ENCODE measurements at places on chromosomes 3 and 15.

DNA sequence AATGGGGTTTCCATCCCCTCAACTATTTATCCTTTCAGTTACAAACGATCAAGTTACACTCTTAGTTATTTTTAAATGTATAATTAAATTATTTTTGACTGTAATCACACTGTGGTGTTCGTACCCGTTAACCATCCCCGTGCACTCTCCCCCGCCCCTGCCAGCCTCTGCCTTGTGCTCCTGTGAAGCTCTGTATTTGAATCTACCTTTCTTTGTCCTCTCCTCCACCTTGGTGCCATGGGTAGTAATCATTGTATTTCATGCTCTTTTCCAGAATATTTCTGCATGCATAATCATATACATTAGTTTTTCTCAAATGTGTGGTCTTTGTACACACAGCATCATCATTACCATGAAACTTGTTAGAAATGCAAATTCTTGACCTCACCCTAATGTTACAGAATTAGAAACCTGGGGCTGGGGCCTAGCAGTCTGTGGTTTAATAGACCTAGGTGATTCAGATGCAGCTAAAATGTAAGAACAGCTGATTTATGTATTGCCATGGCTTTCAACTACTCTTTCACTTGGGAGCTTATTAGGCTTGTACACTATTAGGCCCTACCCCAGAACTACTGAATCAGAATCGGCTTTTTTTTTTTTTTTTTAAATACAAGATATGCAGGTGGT is 91.5 kb downstream of the STT3B start:
- DNase-seq, result no peak

- no peak for DNase-seq
Measured at GRCh38 chr3:110711851-110712516, 359.6 kb upstream of the NECTIN3 start.

DNA sequence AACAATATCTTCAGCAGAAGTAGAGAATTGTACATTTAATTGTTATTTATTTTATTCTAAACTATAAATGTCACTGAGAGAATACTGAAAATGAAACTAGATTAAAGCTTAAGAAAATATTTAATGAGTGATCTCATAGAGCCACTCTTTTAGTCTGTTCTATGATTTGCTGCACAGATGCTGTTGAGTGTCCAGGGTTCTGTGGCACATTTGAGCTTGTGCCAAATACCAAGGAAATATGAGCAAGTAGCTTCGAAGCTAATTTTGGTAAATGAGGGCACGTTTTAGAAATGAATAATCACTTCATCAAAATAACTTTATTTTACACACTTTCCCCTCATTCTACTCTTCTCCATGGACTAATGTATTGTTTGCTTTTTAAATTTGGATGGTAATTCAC is 53.6 kb upstream of the THRB start:
- no peak for DNase-seq

DNA sequence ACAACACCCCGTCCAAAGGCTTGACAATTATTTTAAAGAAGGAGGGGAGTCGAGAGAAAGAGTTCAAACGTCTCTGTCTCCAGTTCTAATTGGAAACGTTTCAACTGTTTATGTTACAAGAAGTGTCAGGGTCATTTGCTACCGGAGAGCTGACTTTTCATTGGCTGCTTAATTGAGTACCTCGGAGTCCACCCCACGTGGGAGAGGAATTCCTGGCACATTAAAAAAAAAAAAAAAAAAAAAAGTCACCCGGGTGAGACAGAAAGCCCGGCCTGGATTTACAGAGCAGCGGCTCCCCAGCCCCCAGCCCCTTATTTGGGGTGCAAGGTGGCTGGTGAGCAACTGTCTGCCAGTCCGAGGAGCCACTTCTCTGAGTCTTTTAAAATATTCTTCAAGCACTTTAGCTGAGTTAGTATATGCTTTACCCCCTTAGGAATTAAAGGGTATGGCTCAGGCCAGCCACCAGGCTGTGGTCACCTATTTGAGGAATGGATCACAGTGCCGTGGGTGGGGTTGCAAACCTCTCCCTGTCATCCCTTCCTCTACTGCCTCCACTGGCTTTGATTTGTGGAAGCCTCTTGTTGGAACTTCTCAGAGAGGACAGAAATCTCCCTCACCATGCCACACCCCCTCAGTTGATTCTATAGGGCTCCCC is 3.9 kb upstream of the TLE3 start:
- DNase-seq, result peak; percentile 97

- DNase-seq, result no peak
Measured at GRCh38 chr3:71504250-71505036, 79.1 kb downstream of the FOXP1 start.

- no peak for DNase-seq
Measured at GRCh38 chr3:119717520-119717919, 14.7 kb downstream of the CFAP91 start.

DNA sequence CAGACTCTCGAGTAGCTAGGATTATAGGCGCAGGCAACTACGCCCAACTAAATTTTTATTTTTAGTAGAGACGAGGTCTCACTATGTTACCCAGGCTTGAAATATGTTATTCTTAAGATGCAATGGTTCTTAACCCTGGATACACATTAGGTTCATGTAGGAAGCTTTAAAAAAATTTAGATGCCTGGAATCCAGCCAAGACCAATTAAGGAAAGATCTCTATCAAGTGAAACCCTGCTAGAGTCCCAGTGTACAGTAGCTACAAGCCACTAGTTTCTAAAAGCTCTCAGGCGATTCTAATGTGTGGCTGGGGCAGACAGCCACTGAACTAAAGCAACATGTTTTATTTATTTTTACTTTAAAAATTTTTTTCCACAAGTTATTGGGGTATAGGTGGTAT is 33.2 kb downstream of the TRIM69 start:
- no peak for DNase-seq

DNA sequence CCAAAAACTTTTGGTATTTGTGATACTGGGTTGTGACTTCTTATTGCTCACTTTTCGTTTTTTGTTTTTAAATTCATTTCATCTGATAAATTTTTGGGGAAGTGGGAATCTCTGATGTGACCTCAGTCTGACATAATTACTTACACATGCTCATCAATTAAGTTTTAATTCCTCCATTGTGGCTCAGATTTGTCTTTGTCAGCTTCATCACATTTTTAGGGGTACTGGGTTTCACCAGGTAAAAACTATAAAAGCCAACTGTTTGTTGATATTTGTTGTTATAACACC is 425.3 kb upstream of the TGFBR2 start:
- DNase-seq, result no peak

GRCh38 chr3:53998980-53999379 is 107.3 kb upstream of the SELENOK start:
- DNase-seq, result no peak

GRCh38 chr3:194269610-194270145 is 81.5 kb downstream of the CPN2 start:
- no peak for DNase-seq

DNA sequence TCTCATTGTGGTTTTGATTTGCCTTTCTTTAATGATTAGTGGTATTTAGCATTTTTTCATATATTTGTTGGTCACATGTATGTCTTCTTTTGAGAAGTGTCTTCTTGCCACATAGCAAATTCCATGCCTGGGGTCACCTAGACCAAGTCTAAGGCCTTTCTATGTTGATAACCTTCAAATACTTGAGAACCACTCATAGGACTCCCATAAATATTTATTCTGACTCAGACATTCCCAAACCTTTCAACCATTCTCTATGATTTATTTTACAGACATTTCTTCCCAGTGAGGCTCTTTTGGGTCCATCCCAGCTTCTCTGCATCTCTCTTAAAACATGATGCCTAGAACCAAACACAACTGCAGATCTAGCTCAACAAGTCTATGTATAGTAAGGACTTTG is 69.2 kb downstream of the ATP8B4 start:
- no peak for DNase-seq

- DNase-seq, result peak; percentile 22
Measured at GRCh38 chr3:64022451-64023186, 675 bp downstream of the PSMD6 start.
